ENCODE measurements at places on chromosomes 2 and 18.

DNA sequence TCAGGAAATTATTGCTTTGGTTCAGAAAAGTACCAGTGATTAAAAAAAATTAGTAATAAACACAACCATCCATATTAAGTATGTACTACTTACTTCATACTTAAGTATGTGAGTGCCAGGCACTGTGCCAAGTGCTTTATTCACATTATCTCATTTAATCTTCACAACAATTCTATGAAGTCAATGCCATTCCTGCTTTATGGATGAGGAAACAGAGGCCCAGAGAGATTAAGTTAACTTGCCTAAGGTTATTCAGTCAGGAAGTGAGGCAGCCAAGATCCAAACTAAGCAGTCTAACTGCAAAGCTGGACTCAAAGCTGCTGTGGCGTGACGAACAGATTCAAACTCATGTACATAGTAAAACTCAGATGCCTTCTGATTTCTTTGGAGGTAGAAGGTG, 22.3 kb downstream of the DTNB start:
- DNase-seq: no peak

DNA sequence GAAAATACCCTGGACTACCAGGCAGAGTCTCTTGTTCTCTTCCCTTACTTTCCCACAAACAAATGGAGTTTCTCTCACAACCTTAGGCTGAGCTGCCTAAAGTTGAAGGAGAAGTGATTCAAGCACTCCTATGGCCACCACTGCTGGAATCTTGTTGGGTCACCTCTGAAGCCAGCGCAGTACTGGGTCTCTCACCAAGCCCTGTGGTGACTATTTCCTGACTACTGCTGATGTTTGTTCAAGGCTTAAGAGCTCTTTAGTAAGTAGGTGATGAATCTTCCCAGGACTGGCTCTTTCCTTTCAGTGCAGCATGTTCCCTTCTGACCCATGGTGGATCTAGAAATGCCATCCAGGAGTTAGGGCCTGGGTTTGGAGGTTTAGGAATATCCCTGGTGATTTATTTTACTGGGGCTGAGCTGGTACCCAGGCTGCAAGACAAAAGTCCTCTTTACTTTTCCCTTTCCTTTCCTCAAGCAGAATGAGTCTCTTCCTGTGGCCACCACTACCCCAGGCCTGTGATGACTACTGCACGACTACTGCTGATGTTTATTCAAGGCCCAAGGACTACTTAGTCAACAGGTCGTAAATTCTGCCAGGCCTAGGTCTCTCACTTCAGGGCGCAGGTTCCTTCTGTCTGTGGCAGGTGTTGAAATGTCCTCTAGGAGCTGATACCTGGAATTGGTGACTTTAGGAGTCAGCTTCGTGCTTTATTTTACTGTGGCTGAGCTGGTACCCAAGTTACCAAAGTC, 121.8 kb downstream of the SLC4A10 start:
- no peak for DNase-seq

GRCh38 chr2:9388199-9388681, 35.1 kb downstream of the ITGB1BP1 start:
- no peak for DNase-seq

DNA sequence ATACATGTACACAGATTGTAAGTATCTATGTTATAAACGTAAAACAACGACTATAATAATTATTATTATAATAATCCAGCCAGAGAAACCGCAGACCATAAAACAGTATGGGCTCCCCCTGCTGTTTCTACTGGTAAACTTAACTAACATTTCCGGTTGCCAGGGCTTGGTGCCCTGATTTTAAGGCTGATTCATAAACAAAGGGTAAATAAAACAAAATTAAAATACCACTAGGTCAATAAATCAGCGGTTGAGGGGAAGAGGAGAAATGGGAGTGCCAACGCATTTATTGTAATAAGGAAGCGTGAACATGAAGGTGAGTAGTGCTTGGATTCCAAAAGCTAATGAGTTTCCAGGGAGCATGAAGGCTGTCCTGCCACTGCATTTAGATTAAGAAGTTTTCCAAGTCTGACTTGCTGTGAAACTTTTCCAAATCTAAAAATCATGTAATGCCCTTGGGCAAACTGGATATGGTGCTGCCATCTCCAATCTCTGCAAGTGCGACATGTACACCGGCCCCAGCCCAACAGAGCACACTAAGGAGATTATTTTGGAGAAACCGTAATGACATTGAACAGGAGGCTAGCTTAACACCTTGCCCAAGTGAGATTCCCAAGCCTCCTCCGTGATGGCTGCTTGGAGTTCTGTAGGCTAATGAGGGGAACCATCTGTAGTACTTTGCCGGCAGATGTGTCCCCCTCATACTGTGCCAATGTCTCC, 50.7 kb upstream of the HNRNPA3 start:
- no peak for DNase-seq

DNA sequence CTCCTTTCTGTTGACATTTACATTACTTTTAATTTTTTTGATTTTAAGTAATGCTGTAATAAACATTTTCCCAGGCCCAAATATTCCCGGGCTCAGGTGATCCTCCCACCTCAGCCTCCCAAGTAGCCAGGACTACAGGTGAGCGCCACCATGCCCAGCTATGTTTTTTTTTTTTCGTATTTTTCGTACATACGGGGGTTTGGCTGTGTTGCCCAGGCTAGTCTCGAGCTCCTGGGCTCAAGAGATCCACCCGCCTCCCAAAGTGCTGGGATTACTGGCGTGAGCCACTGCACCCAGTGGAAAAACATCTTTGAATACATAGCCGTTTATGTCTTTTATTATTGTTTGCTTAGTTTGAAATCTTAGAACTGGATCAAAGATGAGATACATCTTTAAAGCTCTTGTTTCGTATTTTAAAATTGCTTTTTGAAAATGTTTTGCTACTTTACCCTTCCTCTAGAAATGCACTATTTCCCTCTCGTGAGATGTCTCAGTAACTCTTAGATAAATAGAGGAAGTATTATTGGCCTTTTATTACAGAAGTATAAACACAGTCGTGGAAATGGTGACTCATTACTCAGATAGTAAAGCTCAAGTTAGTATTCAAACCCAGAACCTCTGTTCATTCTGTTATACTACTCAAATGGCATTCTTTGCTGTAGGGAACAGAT, 2.4 kb downstream of the SMCHD1 start:
- DNase-seq: no peak

GRCh38 chr2:171271971-171272436, 111.3 kb upstream of the TLK1 start:
- DNase-seq: no peak

DNA sequence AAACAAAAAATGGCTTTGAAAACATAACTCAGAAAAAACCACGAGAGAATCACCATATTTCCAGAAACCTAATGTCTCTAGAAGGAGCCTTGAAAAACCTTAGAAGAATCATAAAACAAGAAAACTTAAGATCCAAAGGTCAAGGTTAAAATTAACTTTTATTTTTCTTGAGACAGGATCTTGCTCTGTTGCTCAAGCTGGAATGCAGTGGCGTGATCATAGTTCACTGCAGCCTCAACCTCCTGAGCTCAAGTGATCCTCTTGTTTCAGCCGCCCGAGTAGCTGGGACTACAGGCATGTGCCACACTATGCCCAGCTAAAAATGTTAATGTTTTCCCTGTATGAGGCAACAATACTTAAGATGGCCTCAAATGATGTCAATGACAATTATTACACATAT, 254.2 kb upstream of the SESTD1 start:
- DNase-seq: no peak

DNA sequence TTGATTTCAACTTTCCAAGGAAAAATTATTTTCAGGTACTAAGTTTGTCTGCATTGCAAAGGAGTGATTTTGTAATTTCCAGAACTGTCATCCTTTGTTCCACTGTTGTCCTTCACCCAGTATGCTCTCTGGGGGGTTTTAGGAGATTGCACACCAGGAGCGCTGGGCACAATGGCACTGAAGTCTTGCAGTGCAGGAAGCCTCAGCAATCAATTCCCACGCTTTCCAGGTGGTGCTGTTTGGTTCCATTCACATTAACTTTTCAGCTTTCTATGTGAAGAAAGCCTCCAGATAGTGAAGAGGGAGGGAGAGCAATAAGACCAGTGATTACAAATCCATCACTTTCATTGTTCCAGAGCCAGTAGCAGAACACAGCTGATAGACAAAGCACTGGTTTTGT, 344.0 kb upstream of the VWC2L start:
- no peak for DNase-seq

DNA sequence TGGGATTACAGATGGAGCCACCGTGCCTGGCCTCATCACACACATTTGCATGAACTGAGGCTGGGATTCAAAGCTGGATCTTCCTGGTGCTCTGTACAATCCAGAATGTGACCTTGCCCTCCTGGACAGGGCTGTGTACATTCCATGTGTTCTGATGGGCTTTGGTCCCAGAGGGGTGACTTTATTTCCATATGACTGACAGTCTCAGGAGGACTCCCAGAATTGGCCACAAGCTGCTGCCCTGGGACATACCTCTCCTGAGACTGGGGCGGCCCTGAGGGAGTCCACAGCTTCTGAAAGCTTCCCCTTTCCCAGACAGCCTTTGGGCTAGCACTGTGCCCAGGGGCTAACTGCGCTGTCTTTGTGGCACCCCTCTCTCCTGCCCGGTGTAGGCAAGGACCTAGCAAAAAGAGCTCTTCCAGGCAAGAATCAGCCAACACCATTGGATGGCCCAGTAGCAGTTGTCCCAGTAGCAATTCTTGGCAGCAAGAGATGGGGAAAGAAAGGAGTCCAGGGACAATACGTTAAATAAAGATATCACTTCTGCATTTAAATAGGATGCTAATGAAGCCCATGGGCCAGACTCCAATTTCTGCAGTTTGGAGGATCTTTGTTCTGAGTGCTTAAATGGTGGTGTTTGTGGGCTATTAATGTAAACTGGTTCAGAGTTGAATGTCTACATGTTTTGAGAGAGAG, 26.4 kb upstream of the ZNF532 start:
- no peak for DNase-seq

- no peak for DNase-seq
Observed at GRCh38 chr2:174138161-174138560, 110.2 kb downstream of the OLA1 start.

GRCh38 chr2:19219060-19219459, 139.4 kb downstream of the OSR1 start:
- no peak for DNase-seq

All from cortex of kidney (tissue), 1 donor.